ENCODE measurements at places on chromosomes 1 and 21.
A peak's percentile ranks its signal among the peaks of the same experiment; 100 is the strongest.

GRCh38 chr1:150970808-150971582 is 3.6 kb downstream of the CERS2 start:
- peak overlapping the region; percentile 99 for H3K27ac ChIP-seq
- H3K4me3 ChIP-seq: no peak overlapping the region
- DNase-seq: peak; percentile 75
- H3K27me3 ChIP-seq: no peaks in the 10 kb centered on the region
- peaks cover 18% of the 10 kb centered on the region for H3K4me1 ChIP-seq

GRCh38 chr1:10754568-10755329 is 41.7 kb downstream of the CASZ1 start:
- H3K4me1 ChIP-seq: no peaks in the 10 kb centered on the region
- no peak overlapping the region for H3K27ac ChIP-seq
- H3K36me3 ChIP-seq: no peaks in the 10 kb centered on the region
- H3K4me3 ChIP-seq: no peak overlapping the region

GRCh38 chr1:202152399-202152798 is 7.9 kb upstream of the ARL8A start:
- no peak overlapping the region for H3K27ac ChIP-seq
- DNase-seq: no peak
- H3K27me3 ChIP-seq: no peaks in the 10 kb centered on the region
- H3K4me1 ChIP-seq: no peaks in the 10 kb centered on the region
- no peaks in the 10 kb centered on the region for H3K36me3 ChIP-seq
- H3K4me3 ChIP-seq: no peak overlapping the region

DNA sequence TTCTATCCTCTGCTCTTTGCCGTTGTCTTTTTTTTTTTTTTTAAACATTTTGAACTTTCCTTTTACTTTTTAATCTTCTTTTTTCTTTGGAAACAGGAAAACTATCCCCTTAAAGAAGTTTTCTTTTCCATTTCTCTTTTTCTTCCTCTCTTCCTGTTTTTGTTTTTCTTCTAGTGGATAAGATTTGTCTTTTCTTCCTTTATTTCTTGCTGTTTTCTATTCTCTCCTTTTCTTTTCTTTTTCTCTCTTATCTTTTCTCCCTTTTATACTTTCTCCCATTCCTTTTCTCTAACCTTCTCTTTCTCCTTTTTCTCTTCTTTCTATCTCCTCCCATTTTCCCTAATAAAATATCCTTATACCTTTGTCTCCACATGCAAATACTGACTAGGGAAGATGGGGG is 46.2 kb downstream of the PEX14 start:
- H3K4me3 ChIP-seq: no peak overlapping the region
- H3K27me3 ChIP-seq: no peaks in the 10 kb centered on the region
- H3K4me1 ChIP-seq: no peaks in the 10 kb centered on the region
- H3K36me3 ChIP-seq: no peaks in the 10 kb centered on the region
- DNase-seq: no peak
- H3K27ac ChIP-seq: no peak overlapping the region

- H3K27ac ChIP-seq: no peak overlapping the region
- no peaks in the 10 kb centered on the region for H3K36me3 ChIP-seq
- no peaks in the 10 kb centered on the region for H3K4me1 ChIP-seq
- no peak for DNase-seq
Measured at GRCh38 chr1:73783352-73783751, 414.6 kb downstream of the LRRIQ3 start.

- no peak overlapping the region for H3K4me3 ChIP-seq
- no peaks in the 10 kb centered on the region for H3K36me3 ChIP-seq
- no peak for DNase-seq
- H3K4me1 ChIP-seq: no peaks in the 10 kb centered on the region
Measured at GRCh38 chr1:85297855-85298629, 21.6 kb upstream of the BCL10 start.

- no peaks in the 10 kb centered on the region for H3K4me1 ChIP-seq
- no peaks in the 10 kb centered on the region for H3K27me3 ChIP-seq
- no peak overlapping the region for H3K4me3 ChIP-seq
- H3K36me3 ChIP-seq: no peaks in the 10 kb centered on the region
- H3K27ac ChIP-seq: no peak overlapping the region
Measured at GRCh38 chr1:53951697-53952096, 5.5 kb downstream of the LRRC42 start.

GRCh38 chr1:152026895-152027294 is 9.9 kb downstream of the S100A11 start:
- no peak overlapping the region for H3K27ac ChIP-seq
- no peaks in the 10 kb centered on the region for H3K36me3 ChIP-seq
- no peaks in the 10 kb centered on the region for H3K27me3 ChIP-seq
- no peaks in the 10 kb centered on the region for H3K4me1 ChIP-seq
- no peak overlapping the region for H3K4me3 ChIP-seq

DNA sequence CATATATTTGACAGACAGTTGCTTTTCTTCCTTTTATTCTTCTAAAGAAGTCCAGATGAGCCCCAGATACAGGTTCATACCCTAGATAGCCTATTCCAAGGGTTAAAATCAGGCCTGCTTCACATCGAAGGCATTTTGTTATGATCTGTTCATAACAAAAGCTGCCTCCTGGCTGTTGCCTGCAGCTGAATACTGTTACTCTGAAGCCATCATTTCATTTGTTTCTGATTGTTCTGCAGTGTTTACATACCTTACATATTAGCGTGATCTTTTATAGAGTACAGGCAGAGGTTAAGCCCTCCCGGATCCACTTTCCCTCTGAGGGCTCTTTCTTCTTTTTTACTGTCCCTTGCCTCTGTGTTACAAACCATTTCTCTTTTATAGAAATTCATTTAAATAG is 219.0 kb upstream of the HOOK1 start:
- peak overlapping the region; percentile 80 for H3K27ac ChIP-seq
- no peaks in the 10 kb centered on the region for H3K36me3 ChIP-seq
- H3K4me1 ChIP-seq: no peaks in the 10 kb centered on the region
- H3K27me3 ChIP-seq: no peaks in the 10 kb centered on the region

DNA sequence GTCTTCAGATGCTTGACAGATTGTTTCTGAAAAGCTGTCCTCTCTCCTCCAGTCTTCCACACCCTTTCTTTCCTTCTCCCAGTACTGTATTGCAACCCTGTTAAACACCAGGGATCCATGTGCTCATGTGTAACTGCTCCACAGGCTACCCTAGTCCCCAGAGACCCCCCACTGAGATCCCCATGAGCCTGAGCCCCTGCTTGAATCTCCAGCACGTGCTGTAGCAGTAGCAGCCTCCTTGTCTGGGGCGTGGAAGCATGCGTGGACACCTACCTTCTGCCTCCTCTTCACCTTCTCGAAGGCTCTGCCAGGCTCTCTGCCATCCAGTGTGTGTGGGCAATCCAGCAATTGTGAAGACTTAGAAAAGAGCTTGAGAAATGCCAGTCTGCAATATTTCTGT is 25.2 kb downstream of the GPR137B start:
- H3K4me1 ChIP-seq: no peaks in the 10 kb centered on the region
- H3K27ac ChIP-seq: no peak overlapping the region
- no peaks in the 10 kb centered on the region for H3K36me3 ChIP-seq

DNA sequence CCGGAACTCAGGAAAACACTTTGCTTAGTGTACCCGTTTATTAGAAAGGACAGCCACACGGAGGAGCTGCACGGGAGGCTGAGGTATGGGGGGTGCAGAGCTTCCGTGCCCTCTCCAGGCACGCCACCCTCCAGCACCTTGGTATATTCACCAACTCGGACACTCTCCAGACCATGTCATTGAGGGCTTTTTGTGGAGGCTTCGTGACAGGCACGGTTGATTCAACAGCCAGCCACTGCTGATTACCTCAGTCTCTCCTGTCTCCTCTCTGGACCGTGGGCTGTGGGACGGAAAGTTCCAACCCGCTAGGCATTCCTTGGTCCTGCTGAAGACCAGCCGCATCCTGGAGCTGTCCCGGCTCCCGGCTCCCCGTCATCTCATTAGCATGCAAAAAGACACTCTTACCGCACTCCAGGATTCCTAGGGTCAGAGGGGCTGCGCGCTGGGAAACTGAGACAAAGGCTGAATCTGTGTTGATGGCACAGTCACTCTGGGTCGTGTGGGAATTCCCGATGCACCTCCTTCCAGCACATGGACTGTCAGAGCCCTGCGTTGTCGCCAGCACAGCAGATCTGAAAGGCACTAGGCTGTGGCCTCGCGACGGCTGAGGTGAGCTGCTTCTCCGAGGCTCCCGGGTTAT is 65.6 kb downstream of the PRKCZ start:
- no peaks in the 10 kb centered on the region for H3K27me3 ChIP-seq
- H3K36me3 ChIP-seq: no peaks in the 10 kb centered on the region
- H3K27ac ChIP-seq: no peak overlapping the region

- no peaks in the 10 kb centered on the region for H3K4me1 ChIP-seq
- H3K27me3 ChIP-seq: no peaks in the 10 kb centered on the region
- no peaks in the 10 kb centered on the region for H3K36me3 ChIP-seq
- H3K4me3 ChIP-seq: no peak overlapping the region
- no peak overlapping the region for H3K27ac ChIP-seq
Measured at GRCh38 chr1:39590546-39590945, 14.0 kb upstream of the PABPC4 start.

GRCh38 chr1:112058815-112059450 is 69.5 kb upstream of the KCND3 start:
- H3K27ac ChIP-seq: no peak overlapping the region
- no peak overlapping the region for H3K4me3 ChIP-seq
- DNase-seq: no peak
- H3K4me1 ChIP-seq: no peaks in the 10 kb centered on the region

DNA sequence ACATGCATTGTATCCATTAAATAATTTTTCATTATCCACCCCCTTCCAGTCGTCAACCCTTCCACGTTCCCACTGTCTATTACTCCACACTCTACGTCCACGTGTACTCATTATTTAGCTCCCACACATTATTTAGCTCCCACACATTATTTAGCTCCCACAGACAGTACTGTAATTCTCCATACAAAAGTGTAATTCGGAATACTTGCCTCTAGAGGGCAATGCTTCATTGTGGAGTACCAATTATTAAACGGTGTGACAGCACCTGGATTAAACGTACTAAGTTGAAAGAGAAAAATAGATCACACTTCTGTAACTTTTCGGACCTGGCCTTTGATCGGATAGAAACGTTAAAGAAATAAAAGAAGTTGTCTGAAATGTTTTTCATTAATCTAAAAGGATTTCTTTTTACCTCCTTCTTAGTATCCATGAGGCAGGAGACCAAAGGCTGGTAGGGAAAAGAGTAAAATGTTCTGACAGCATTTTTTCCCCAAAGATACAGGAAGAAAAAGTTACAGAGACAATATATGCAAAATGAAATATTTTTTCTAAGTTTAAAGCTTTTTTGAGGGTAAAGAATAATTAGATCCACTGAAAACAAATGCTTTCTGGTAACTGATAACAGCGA is 99.2 kb downstream of the LHX8 start:
- no peak overlapping the region for H3K4me3 ChIP-seq
- DNase-seq: no peak
- no peaks in the 10 kb centered on the region for H3K36me3 ChIP-seq
- H3K27me3 ChIP-seq: no peaks in the 10 kb centered on the region
- no peaks in the 10 kb centered on the region for H3K4me1 ChIP-seq

DNA sequence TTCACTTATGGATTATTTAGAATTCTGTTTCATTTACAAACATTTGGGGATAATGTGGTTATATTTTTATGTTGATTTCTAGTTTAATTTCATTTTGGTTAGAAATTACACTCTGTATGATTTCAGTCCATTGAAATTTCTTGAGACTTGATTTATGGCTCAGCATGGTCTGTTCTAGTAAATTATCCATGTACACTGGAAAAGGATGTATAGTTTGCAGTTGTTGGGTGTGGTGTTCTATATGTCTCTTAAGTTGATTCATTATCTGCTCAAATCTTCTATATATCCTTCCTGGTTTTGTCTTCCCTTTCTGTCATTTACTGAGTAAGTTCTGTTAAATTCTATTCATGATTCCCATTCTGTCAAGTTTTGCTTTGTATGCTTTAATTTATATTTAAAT is 52.3 kb downstream of the RAP1A start:
- no peaks in the 10 kb centered on the region for H3K27me3 ChIP-seq
- no peak overlapping the region for H3K4me3 ChIP-seq
- H3K4me1 ChIP-seq: no peaks in the 10 kb centered on the region
- DNase-seq: no peak
- no peaks in the 10 kb centered on the region for H3K36me3 ChIP-seq
- H3K27ac ChIP-seq: no peak overlapping the region

- no peaks in the 10 kb centered on the region for H3K4me1 ChIP-seq
- no peak overlapping the region for H3K27ac ChIP-seq
- no peak for DNase-seq
- no peaks in the 10 kb centered on the region for H3K27me3 ChIP-seq
- H3K4me3 ChIP-seq: no peak overlapping the region
Measured at GRCh38 chr1:180424848-180425457, 77.4 kb downstream of the ACBD6 start.

GRCh38 chr1:64948905-64949833 is 17.2 kb downstream of the JAK1 start:
- H3K4me3 ChIP-seq: no peak overlapping the region
- H3K4me1 ChIP-seq: no peaks in the 10 kb centered on the region
- H3K27me3 ChIP-seq: no peaks in the 10 kb centered on the region
- H3K27ac ChIP-seq: no peak overlapping the region
- no peak for DNase-seq

GRCh38 chr1:1419363-1419812 is 1.7 kb downstream of the ANKRD65 start:
- peak overlapping the region; percentile 75 for H3K4me3 ChIP-seq
- H3K36me3 ChIP-seq: no peaks in the 10 kb centered on the region
- peak overlapping the region; percentile 93 for H3K27ac ChIP-seq
- no peak for DNase-seq
- H3K4me1 ChIP-seq: peaks cover 6% of the 10 kb centered on the region

DNA sequence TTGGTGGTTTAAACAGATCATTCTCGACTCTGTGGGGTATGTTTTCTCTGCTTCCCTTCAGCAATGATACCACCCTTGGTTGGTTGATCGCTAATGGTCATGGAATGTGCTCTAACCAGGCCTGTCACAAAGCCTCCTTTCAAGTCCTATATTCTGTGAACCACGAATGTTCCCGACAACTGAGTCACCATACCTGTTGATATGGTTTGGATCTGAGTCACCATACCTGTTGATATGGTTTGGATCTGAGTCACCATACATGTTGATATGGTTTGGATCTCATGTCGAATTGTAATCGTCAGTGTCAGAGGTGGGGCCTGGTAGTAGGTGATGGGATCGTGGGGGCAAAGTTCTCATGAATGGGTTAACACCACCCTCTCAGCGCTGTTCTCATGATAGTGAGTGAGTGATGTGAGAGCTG is 10.2 kb upstream of the CAMK2N1 start:
- DNase-seq: no peak
- peaks cover 9% of the 10 kb centered on the region for H3K36me3 ChIP-seq
- no peak overlapping the region for H3K4me3 ChIP-seq
- H3K4me1 ChIP-seq: no peaks in the 10 kb centered on the region
- H3K27me3 ChIP-seq: no peaks in the 10 kb centered on the region

- no peaks in the 10 kb centered on the region for H3K4me1 ChIP-seq
- no peak overlapping the region for H3K4me3 ChIP-seq
- H3K27ac ChIP-seq: no peak overlapping the region
Measured at GRCh38 chr1:18234790-18235242, 127.2 kb downstream of the IGSF21 start.

- H3K4me1 ChIP-seq: no peaks in the 10 kb centered on the region
- no peaks in the 10 kb centered on the region for H3K36me3 ChIP-seq
- DNase-seq: no peak
- no peak overlapping the region for H3K4me3 ChIP-seq
- H3K27me3 ChIP-seq: no peaks in the 10 kb centered on the region
Measured at GRCh38 chr1:157880621-157881020, 39.0 kb upstream of the CD5L start.

Measured in breast epithelium (tissue), 4 donors.